ENCODE measurements at places on chromosomes 13 and 19.

DNA sequence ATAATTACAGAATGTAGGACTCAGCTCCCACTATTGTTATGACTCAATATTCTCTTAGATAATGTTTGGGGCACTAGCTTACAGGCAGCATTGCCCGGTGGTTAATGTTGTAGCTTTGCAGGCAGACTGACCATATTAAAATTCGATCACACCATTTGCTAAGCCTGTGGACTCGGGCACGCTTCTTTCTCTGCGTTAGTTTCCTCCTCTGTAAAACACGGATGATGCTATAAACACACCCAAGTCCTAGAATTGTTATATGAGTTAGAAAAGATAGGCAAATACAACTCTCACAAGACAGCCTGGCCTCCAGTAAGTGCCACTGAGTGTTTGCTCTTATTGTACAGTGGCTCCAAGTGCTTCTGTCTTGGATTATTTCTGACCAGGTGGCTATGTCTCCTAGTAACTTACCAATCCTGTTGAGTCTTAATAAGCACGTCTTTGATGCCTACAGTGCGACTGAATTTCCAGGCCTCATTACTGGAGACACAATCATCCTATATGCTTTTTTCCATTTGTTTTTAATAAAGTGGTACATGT is 50.0 kb upstream of the ALOX5AP start:
- no peak for DNase-seq

DNA sequence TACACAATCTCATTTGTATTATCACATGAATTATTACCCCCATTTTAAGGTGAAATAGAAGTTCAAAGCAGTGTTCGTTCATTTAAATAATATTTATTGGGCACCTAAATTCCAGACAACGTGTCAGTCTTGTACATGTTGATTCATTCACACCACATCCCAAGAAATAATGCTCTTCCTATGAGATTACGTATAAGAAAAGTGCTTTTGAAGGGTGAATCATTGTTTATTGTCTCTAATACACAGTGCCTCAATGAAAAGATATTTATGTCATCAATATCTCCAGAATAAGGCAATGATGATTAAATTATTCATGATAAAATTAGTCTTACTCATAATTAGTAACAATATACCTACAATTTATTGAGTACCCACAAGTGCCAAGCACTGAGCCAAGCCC is 35.6 kb downstream of the CLDN10 start:
- no peak for DNase-seq

GRCh38 chr13:83503424-83503823 is 378.9 kb downstream of the SLITRK1 start:
- peak; percentile 72 for DNase-seq

- no peak for DNase-seq
These were observed 14.7 kb downstream of the ZNF574 start for GRCh38 chr19:42090672-42091071.

DNA sequence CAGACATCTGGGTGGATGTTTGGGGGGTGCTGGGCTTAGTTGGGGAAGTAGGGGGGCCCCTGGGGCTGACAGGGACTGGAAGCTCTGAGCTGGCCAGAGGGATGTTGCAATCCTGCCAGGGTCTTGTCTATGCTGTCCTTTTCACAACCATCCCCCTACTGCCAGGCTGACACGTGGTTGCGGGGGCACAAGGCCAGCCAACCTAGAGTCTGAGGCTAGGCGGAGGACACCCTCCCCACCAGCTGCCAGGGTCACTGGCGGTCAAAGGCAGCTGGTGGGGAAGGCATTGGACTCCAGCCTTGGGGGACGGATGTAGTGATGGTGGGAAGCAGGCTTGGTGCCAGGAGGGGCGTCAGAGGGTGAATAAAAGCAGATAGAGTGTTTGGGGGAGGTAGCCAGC is 1.6 kb upstream of the APOC1 start:
- no peak for DNase-seq

DNA sequence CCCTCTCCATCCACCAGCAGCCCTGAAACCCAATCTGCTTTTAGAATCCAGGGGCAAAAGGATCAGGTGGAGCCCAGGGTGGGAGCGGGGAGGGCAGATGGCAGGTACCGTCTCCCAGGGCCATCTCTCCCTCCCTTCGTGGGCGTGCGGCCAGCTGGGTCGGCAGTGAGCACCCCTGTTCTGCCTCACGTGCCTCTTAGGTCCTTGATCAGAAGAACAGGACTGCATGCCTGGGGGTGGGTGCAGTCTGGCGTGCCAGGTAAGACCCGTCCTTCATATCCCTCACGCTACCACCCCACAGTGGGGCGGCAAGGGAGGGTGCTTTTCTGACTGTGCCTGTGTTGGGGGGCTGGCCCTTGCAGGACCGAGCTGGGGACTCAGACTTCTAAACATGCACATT is 2.0 kb downstream of the SLC8A2 start:
- DNase-seq = no peak

GRCh38 chr13:43041369-43041921 is 18.1 kb downstream of the DNAJC15 start:
- no peak for DNase-seq

DNA sequence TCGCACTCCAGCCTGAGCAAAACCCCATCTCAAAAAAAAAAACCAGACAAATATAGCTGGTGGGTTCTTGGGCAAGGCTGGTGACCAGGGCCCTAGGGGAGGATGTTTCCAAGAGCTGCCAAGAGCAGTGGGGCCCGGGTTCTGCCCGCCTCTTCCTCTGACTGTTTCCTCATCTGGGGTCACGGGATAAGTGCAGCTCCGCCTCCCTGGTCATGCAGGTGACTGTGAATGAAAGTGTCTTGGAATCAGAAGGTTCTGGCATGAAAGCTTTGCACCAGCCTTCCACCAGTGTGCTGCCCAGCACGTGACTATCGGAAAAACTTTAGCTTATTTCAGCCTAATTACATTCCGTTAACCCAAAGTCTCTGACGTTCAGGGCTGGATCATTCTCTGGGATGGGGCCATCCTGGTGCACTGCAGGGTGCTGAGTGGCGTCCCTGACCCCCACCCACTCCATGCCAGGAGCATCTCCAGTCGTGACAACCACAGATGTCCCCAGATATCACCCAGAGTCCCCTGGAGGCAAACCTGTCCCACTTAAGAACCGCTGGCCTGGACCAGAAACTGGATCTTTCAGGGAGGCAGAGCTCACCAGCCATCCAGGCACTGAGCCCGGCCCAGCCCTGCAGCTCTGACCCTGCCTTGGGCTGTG is 85.6 kb downstream of the GNG7 start:
- DNase-seq = no peak

DNA sequence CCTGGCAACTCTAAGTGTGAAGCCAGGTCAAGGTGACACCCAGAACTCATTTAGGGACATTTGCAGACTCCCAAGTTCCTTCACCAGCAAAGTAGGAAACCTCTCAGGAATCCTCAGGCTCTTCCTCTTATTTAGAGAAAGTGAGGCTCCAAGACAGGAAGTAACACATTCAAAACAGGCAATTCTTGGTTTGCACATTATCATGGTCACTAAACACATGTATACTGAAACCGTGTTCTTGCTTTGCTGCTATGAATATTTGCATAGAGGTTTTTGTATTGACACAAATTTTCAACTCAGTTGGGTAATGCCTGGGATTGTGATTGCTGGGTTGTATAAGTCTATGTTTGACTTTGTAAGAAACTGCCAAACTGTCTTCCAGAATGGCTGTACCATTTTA is 13.2 kb upstream of the URI1 start:
- DNase-seq = no peak

- DNase-seq = no peak
These were observed 22.0 kb upstream of the UBAC2 start for GRCh38 chr13:99178636-99179035.

GRCh38 chr13:49679246-49679645 is 12.0 kb downstream of the EBPL start:
- DNase-seq = no peak

GRCh38 chr19:23145617-23146415 is 29.0 kb downstream of the ZNF730 start:
- no peak for DNase-seq

GRCh38 chr13:98133946-98134345 is 8.9 kb upstream of the FARP1 start:
- no peak for DNase-seq

DNA sequence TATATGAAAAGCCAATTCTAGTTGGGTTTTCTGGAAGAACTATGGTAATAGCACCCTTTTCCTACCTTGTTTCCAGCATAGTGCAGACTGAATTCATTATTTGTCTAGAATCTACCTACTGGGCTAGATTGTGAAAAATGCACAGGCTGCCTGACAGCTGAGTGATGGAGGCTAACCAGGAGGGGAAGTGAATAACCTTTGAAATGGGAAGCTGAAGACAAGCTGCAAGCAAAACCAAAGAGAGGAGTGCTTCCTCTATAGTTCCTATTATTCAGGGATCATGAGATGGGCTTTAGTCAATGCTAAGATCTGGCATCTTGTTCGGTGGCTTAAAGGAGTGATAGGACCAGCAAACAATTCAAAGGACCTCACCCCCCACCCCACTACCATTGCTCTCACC is 26.9 kb downstream of the MZT1 start:
- DNase-seq = no peak

DNA sequence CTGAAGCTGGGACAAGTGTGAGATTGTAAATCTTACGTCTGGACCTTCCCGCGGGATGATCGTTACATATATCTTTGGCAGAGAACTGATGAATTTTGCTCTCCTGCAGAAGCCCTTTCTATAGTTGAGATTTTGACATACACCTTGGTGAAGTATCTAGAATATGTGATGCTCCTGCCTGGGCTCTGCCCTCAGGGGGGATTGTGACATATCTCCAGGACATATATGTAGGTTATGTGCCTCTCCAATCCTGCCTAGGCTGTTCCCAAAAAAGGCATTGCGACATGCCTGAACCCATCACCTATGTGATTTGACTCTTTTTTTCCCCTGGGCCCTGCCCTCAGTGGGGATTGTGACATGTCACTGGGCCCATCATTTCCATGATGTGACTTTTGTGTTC is 76.6 kb downstream of the ZNF208 start:
- no peak for DNase-seq

DNA sequence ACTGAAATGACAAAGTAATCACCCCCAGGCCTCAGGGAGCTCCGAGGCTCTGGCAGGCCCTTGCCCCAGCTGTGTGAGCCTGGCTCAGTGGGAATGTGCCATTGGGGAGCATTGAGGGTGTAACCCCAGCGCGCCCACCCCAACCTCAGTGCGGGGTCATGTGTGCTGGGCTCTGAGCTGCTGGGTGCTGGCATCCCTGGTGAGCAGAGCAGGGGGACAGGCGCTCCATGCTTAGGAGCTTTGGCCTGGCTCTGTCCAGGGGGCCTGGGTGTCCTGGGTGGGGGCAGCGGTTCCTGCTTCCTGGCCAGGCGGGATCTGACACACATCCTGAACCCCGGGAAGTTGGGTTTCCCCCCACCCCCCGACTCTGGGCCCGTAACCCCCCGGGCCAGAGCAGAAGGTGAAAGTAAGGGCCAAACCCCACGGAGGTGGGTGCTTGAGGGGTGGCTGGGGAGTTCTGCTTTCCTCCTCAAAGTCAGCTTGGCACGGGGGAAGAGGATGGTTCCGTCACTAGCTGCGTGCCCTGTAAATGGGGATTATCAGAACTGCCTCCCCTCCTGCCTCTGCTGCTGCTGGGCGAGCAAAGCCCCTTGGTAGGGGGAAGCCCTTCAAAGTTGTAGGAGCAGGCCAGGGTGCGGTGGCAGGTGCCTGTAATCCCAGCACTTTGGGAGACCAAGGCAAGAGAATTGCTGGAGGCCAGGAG is 1.7 kb downstream of the LRP3 start:
- no peak for DNase-seq

DNA sequence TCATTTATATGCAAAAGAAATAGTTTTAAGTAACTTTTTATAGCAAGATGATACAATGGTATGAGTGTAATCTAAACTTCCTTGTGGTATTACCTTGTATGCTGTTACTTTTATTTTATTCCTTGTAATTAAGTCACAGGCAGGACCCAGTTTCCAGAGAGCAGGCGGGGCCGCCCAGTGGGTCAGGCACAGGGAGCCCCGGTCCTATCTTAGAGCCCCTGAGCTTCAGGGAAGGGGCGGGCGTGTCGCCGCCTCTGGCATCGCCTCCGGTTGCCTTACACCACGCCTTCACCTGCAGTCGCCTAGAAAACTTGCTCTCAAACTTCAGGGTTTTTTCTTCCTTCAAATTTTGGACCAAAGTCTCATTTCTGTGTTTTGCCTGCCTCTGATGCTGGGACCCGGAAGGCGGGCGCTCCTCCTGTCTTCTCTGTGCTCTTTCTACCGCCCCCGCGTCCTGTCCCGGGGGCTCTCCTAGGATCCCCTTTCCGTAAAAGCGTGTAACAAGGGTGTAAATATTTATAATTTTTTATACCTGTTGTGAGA is 10.2 kb downstream of the PLPPR3 start:
- no peak for DNase-seq

DNA sequence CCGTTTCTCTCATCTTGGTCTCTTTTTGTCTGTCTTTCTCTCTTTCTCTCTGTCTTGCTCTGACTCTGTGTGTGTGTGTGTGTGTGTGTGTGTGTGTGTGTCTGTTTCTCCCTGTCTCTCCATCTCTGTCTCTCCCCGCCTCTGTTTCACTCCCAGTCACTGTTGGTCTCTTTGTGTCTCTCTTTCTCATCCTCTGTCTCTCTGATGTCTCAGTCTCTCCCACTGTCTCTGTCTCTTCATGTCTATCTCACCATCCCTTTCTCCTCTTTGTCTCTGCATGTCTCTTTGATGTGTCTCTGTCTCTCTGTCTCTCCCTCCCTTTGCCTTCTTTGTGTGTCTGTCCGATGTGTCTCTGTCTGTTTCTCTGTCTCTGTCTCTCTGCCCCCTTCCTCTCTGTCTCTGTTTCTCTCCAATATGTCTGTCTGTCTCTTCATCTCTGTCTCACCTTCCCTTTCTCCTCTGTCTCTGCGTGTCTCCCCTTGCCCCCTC is 2.5 kb downstream of the NFIC start:
- DNase-seq = no peak

GRCh38 chr13:29722415-29722814 is 126.9 kb upstream of the SLC7A1 start:
- DNase-seq = no peak

DNA sequence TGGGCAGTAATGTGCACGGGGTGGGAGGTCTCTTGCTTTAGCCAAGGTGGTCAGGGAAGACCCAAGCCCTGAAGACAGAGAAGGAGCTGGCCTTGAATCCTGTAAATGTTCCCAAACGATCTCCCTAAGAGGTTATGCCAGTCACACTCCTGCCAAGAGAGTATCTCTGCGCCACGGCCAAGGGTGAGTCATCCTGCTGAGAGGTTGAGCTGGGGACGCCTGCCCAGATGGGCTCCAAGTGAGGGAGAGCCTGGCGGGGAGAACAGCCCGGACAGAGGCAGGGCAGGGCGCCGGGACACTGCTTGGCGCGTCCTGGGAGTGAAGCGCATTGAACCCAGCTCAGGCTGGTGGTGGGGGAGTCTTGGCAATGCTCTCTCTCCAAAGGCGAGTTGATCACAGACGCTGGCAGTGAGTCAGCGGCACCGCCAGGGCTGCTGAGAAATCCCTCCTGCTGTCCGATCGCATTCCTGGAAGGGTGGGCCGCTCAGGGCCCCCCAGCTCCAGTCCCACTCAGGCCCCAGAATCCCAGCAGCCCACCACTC is 16.4 kb downstream of the SULT2B1 start:
- peak; percentile 87 for DNase-seq

DNA sequence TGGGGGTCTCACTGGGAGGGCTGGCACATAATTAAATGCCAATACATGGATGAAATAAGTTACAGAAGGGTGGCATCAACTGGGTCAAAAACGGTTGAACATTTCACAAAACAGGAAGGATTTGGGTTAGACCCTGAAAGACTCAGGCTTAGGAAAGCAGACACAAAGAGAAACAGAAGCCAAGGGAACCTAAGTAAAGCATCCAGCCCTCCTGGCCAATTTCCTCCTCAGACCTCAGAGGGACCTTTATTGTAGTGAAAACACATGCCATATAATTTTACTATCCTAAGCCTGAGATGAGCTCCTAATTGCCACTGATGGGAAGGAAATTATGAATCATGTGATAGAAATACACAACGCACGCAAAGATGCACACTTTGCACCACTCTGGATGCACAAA is 12.1 kb upstream of the CEACAM3 start:
- no peak for DNase-seq

All from stromal cell of bone marrow (primary cell).